Femur (tissue), 1 donor: ENCODE measurements at places on chromosomes 5 and 9.

GRCh38 chr9:75539523-75539922, 350.9 kb upstream of the PCSK5 start:
- DNase-seq, result no peak

DNA sequence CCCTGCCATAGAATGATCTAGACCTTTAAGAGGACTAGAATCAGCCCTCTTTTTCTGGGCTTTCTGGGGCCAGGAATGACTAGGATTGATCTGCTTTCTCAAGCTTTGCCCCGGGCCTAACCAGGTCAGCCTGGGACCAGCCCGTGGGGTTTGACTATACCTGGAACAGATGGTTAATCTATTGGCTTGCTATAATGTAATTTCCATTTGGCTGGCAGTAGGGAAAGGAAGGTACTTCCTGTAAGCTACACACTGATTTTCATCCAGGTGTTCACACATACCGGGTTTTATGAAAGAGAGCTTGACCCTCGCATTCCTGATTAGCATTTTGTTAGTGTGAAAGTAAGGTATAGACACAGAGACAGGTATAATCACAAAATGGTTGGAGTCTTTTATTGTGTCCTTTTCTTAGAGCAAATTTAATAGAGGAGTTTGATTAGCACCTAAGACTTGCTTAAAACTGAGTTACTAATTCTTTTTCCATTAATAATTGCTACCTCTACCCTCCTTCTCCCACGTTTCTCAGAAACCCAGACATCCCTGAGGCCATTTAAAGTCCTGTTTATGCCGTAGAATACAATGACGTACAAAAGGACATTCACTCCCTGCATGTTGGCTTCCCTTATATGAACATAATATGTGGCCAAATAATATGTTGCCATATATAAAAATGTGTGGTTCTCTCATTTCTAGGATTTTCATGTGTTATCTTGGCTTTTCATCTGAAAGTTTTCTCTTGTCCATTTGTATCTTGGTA, 17.3 kb downstream of the LNPEP start:
- DNase-seq, result no peak

DNA sequence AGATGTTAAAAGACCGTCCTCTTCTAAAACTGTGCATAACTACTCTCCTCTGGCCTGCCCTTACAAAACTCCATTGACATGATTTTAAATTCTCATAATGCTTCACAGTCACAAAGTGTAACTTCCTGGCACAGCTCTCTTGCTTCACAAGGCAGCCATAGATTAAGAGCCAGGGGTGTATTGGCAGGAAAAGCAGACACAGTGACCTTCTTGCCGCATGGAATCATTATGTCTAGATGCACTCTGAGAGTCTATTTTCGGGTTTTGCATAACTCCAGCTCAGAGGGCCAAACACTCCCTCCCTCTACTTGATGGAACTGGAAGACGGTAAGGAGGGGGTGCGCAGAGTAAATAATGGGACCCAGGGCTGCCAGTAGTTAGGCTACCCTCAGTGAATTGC, 110.1 kb downstream of the MARCHF3 start:
- DNase-seq, result peak; percentile 89

GRCh38 chr5:98865690-98866089, 63.1 kb downstream of the CHD1 start:
- DNase-seq, result no peak

DNA sequence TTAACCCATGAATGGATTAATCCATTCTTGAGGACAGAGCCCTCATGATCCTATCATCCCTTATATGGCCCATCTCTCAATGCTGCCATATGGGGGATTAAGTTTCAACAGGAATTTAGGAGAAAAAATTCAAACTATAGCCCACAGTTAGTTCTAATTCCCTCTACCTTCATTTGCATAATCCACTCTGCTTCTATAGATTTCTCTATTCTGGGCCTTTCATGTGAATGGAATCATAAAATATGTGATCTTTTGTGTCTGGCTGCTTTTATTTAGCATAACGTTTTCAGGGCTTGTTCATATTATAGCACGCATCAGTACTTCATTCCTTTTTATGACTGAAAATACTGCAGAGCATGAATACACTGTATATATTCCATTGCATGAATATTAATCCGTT, 55.4 kb downstream of the CTSL start:
- DNase-seq, result no peak

DNA sequence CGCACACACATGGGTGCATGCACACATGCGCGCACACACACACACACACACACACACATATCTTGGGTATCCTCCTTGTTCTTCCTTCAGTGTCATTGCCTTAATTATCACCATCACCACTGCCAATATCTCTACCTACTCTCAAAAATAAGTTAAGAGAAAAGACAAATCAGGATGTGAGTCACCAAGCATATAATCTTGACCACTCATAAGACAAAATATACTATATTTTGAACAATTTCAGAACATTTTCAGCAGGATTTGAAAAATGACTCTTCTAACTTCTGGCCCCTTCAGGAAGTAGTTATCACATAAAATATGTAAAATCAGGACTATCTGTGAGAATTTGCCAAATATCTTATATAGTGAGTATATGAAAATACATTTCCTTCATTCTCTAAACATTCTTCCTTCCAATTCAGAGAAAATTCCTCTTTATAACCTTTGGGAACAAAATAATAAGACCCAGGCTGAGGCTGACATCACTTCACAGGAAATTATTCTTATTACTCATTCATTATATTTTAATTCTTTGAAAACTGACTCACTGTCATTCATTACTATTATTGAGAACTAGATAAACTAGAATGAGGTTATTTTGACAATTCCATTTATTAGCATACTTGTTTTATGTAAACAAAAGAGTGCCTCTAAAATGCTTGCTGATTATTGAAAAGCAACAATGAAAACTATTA, 772.0 kb upstream of the ACO1 start:
- no peak for DNase-seq

DNA sequence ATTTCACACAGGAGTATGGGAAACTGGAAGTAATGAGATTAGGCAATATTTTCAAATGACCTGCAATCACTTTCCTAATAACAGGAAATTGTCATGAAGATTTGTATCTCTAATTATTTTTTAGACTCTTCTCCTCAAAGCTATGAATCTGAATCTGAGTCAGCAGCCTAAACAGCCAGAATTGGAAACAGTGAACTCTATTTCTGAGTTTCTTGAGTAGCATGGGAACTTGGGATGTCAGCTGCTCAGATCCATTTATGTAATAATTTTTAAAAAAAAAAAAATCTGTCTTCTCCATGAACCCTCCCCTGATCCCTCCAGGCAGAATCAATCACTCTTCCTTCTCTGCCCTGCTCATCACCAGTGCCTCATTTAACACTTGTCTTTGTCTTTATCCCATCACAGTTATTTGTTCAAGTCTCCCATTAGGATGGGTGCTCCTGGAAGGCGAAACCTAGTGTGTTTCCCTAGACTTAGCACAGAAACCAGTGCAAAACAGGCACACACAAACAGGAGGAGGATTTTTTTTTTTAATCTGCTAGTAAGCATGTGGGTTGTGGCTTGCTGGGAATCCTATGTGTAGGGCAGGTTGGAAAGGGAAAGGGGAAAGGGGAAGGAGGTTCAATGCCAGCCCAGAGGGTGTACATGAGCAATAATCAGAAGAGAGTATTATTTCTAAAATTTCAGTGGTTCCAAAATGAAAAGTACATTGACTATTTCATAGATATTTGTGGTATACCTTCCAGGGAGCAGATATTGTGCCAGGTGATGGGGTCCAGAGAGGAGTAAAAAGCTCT, 186.8 kb downstream of the TTLL11 start:
- no peak for DNase-seq

DNA sequence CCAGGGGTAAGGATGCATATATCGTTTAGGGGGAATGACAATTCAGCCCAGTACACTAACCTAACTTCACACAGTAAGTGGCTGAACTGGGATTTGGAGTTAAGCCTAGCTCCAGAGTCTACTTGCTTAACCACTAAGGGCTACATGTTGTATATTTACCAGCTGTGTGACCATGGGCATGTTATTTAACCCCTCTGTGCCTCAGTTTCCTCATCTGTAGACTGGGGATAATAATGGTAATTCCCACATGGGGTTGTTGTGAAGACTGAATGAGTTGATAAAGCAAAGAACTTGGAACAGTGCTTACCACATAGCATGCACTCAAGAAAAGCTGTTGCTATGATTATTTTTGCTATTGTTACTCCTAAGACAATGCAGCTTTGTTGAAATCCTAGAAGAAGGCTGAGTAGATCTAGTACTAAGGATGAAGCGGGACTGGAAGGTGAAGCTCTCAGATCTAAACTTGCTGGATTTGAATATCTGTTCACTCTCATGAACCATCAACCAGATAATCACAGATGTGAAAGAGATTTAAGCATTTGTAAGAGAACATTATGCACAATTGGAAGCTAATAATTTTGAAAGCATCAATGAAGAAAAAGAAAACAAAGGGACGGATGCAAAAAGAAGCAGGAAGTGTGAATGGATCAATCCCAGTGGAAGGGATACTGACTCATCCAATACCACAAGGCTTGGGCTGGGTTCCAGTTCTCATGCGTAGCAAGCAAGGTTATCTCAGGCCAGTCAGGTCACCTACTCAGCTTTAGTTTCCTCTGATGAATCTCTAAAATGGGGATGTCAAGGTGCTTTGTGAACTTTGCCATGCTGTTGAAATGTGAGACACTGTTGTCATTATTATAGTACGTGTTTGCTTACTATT, 78.5 kb upstream of the TBC1D2 start:
- no peak for DNase-seq

DNA sequence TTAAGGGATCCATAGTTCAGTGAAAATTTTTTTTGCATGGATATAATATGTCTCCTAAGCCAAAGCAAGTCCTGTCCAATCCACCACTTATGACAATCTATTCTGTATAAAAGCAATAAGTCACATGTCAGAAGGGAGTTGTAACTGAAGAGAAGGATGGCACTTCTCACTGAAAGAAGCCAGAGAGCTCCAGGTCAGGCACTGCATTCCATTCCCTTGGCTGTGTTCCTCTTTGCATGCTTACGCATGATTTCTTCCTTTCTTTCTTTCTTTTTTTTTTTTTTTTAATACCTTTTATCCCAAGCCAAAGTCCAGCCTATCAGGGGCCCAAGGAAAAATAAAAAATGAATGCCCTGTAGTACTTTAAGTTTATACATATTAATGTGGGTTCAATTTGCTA, 39.8 kb downstream of the MAMDC2 start:
- DNase-seq, result no peak

DNA sequence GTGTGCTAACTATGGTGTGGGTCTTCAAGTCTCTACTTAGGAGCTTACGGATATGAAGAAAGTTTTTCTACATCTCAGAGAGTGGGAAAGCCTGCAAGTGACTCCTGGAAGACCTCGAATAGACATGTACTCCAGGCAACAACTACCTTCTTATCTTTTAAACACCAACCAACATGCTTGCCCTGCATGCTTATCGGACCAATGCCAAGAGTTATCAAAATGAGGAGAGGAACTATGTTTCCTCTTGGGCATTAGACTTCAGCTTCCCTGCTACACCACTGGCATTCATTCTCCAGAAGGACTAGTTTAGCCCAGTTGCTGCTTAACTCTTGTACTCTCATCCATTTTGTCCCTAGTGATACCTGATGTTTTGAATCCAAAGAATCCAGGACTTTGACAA, 74.7 kb upstream of the MAN2A1 start:
- DNase-seq, result no peak

DNA sequence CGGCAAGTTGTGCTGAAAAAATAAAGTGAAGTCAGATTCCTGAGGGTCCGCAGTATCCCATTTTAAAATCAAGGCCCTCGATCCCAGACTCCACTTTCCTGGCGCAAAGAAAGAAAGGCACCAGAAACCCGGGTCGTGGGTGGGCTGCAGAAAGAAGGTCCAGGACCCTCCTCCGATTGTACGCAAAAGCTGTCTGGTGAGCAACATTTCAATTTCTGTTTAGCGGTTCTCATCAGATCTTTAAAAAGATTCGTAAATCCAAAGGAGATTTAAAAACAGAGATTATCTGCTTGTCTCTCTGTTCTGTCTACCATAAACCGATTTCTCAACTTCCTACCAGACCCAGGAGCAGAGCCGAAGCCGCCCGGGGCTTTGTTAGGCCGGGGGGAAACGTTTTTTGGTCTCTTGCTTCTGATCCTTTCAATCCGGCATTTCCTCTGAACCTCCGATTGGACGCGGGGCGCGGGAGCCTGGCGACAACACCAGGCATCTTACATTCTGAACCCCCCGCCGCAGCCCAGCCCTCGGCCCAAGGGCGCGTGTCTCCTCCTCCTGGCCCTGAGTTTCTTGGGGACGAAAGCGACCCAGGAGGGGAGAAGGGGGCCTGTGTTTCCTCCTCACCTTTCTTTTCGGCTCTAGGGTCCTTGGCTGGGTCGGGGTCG, 746 bp downstream of the NKX2-5 start:
- no peak for DNase-seq

- DNase-seq, result no peak
Measured at GRCh38 chr5:140005145-140005591, 37.9 kb downstream of the NRG2 start.

GRCh38 chr9:97794666-97795065, 58.4 kb upstream of the FOXE1 start:
- no peak for DNase-seq

- DNase-seq, result no peak
Measured at GRCh38 chr9:132783006-132783405, 95.1 kb downstream of the AK8 start.

DNA sequence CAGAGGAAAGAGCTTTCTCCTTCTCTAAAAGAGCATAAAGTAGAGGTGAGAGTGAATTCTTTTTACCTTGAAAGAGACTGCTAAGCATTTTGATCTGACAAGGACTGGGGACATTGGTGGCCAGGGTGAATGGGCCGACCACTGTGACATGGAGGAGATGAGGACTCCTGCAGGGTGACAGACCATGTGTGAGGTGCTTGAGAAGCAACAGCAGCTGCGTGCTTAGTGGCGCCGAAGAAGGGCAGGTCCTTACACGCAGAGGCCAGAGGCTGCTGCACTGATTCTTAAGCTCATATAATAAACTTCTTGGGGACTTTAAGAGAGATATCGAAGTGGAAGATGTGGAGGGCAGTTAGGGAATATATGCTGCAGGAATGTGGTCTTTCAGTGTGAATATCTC, 8.7 kb upstream of the JAKMIP2 start:
- no peak for DNase-seq

GRCh38 chr9:98275159-98275558, 19.7 kb upstream of the TBC1D2 start:
- no peak for DNase-seq
